ENCODE measurements at places on chromosomes 11 and 22. TPM values are rescaled to one million over a fixed set of nuclear protein-coding genes. Genes with fewer than 3 reads are reported as not detected.

DNA sequence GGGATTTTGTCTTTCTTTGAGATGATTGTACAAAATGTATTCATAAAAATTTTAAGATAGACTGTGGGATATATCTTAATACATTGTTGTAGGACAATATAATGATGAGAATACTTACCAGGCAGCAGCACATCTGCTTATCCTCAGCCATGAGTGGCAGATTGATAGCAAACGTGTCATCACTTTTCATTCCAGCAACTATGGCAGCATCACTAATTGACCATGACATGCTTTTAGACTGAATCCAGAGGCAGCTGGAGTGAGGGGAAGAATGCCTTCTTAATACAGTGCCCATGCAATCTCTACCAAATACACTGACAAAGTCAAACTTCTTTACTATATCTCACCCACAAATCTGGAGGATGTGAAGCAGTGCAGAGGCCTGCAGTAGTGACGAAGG is 755.2 kb upstream of the RAG2 start:
- DNase-seq, result no peak

- DNase-seq, result no peak
Measured at GRCh38 chr11:59598961-59599360, 16.6 kb downstream of the OSBP start.

GRCh38 chr11:102319544-102319943 is 2.3 kb downstream of the BIRC3 start:
- DNase-seq, result no peak

DNA sequence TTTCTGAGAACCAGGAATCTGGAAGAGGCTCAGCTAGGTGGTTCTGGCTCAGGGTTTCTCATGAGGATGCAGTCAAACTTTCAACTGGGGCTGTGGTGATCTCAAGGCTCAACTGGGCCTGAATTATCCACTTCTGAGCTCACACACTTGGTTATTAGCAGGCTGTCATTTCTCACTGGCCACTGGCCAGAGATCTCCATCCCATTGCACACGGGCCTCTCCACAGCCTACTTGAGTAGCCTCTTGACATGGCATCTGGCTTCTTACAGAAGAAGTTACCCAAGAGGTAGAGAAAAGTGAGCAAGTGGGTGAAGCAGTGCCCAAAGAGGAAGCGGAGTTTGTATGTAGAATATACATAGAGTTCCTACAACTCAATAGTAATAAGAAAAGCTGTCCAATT is 16.0 kb downstream of the CALCA start:
- no peak for DNase-seq

DNA sequence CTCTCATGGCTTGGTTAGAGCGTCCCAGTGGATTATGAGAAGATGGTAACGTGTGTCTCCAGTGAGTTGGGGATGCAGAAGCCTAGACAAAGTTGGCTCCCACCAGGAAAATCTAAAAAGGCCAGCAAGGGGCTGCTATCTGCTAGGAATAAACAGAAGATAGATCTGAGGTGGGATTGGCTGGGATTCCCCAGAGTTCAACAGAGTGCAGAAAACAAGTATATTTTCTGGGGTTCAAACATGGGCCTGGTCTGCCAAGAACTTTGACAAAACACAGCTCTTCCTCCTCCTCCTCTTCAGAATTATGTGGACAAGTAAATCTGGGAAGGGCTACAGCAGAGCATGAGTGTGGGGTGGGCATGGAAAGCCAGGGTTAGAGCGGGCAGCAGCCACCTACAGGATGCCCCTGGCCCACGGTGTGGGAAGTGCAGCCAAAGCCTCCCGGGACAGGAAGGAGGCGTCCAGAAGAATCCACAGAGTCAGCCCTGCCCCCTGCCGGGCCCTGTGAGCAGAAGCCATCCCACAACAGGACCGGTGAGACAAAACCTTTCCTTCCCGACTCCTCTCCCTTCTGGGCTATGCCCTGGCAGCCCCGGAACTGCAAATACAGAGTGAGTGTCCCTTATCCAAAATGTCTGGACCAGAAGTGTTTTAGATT is 67.1 kb downstream of the CD82 start:
- DNase-seq, result no peak

DNA sequence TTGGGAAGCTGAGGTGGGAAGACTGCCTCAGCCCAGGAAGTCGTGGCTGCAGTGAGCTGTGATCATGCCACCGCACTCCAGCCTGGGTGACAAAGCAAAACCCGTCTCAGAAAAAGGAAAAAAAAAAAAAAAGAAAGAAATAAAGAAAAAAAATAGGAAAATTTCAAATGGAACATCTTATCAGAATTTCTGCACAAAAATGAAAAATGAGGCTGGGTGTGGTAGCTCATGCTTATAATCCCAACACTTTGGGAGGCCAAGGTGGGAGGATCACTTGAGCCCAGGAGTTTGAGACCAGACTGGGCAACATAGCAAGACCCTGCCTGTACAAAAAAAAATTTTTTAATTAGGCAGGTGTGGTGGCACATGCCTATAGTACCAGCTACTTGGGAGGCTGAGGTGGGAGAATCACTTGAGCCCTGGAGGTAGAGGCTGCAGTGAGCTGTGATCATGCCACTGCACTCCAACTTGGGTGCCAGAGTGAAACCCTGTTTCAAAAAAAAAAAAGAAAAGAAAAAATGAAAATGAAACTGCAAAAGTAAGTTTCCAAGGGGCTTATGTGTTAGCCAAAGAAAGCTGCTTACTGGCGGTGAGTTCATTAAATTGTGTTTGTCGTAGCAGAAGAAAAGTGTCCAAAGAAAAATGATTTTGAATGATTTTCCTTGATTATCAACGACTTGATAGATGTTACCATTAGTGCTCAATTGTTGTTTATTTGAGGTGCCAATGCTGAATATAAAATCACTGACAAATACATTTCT is 7.5 kb upstream of the CRKL start:
- DNase-seq, result no peak

- no peak for DNase-seq
Measured at GRCh38 chr22:45322873-45323525, 13.3 kb downstream of the FAM118A start.

- DNase-seq, result no peak
Measured at GRCh38 chr11:112809429-112809828, 151.8 kb upstream of the NCAM1 start.

DNA sequence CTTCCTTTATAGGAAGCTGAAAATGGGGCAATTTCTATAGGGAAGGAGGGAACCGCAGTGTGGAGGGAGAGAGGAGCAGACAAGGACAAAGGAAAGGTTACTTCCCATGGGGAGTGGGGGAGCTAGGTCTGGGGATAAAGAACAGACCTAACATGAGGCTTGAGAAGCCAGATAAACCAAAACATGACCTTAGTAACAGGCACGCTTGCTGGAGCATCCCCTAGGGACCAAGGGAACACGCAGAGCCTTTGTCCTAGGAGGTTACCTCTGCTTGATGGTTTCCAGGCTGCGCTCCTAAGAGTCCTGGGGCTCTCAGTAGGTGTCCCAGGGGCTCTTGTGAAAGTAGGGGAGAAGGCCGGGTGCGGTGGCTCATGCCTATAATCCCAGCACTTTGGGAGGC is 271.4 kb upstream of the NCAM1 start:
- no peak for DNase-seq

GRCh38 chr11:76102802-76103201 is 103.5 kb downstream of the WNT11 start:
- no peak for DNase-seq

DNA sequence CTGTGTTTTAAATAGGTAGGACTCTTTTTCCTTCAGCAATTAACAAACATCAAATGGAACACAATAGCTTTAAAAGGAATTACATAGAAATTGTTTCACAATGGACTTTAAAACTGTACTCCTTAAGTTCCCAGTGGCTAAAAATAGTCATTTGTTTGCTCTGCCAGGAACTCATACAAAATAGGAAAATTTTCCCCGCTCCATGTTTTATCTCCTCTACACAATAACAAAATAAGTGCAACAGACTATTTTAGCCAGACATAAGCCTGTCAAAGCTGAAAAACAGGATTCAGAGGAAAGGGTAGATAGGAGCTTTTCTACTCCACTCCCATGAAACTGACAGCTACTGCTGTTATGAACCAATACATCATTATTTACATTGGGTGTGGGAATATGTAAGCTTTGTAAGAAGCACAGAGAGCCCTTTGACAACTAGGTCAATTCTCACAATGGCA is 90.1 kb downstream of the STK33 start:
- DNase-seq, result no peak

- no peak for DNase-seq
Measured at GRCh38 chr11:72924568-72925190, 110.5 kb downstream of the ATG16L2 start.

GRCh38 chr11:45809456-45810395 is 4.8 kb downstream of the SLC35C1 start:
- no peak for DNase-seq

GRCh38 chr11:11842421-11843008 is 743 bp downstream of the USP47 start:
- peak; percentile 41 for DNase-seq

DNA sequence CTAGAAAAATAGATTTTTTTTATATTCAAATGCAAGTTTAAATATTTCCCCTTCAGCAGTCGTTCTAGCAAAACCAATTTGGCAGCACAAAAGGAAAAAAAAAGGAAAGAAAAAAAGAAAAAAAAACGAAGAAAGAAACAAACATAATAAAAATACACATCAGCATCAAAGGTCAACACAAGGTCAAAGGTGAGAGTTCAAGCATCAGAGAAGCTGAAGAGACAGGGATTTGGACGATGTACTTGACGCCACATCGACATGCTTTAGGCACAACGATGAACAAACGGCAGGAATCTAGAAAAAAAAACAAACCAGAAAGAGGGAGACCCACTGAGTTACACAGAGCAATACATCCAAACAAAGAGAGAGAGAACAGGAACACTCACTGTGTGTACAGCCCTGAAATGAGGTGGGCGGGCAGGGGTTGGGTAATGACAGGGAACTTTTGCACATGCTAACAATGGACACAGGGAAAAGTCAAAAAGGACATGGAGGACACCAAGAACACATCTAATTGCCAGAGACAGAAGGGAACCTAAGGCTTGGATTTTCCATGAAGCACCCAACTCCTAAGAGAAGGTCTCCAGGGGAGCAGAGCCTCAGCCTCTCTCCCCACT is 19.8 kb upstream of the RAPSN start:
- no peak for DNase-seq

- no peak for DNase-seq
Measured at GRCh38 chr22:38505541-38506117, 482 bp downstream of the DDX17 start.

DNA sequence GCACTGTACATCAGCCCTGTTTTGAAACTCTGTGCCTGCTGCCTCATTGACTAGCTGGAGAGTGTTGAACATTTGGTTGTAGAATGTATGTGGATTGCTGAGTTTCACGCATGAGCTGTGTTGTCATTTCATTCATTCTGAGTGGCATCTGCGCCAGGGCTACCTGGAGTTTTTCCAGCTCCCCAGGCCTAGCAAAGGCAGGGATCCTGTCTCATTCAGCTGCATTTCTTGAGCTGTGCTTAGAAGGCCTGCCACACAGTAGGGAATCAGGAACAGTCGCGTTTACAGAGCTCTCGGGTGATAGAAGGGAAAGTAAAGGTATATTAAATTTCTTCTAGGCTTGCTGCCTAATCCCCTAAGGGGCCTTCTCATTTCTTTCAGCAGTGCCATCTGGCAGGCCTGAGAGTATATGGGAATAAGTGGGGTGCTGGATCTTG is 44.3 kb downstream of the PTPRJ start:
- no peak for DNase-seq

- DNase-seq, result no peak
Measured at GRCh38 chr11:79670882-79671281, 230.1 kb upstream of the TENM4 start.

- peak; percentile 84 for DNase-seq
Measured at GRCh38 chr11:95831198-95831883, 41.0 kb downstream of the CEP57 start.

DNA sequence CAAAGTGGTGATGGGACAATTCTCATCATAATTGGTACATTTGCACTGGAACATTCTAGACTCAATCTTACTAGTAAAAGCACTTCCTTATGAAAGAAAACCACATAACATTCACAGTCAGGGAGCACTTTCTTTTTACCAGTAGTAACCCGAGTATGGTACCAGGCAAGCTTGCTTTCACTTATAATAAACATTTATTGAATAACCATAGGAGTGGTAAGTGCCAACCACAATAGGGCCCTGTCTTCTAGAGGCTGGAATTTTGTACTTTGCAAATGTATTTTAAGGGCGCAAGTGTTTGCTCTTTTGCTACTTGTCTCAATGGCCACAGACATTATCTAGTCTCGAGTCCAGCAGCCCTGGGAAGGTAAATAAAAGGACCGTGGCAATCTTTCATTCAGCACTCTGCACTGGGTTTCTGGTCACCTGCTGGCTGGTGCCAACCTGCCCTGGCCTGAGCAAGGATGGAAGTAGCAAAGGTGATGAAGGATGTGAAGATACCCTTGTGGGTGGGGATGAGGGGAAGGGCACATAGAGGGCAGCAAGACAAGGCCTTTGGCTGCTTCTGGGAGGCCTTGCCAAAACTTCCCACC is 24.2 kb downstream of the C22orf31 start:
- DNase-seq, result no peak

GRCh38 chr11:59154610-59155009 is 12.0 kb downstream of the FAM111A start:
- no peak for DNase-seq

- DNase-seq, result no peak
Measured at GRCh38 chr11:75433443-75433842, 440 bp upstream of the KLHL35 start.

DNA sequence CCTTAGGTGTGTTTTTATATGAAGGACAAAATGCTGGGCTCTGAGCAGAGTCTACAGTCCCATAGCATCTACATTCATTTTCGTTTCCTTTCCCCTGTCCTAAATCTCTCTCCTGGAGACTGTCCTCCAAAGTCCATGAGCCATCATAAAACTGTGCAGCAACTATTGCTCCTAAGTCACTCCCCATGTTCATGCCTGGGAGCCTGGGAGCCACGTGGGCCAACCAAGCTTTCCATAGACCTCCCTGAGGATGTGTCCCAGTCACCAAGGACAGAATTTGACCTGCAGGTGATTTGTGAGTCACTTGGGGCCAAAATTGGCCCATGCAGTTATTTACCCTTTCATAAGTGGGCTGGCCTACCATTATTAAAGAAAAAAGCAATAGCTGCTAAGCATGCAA is 28.7 kb downstream of the EHF start:
- DNase-seq, result no peak

GRCh38 chr11:60905047-60905446 is 1.3 kb downstream of the PRPF19 start:
- no peak for DNase-seq

The GAB2 gene
- polyA plus RNA-seq, result 8.4 TPM

The SLC22A12 gene
- not detected for polyA plus RNA-seq

The PVALB gene
- polyA plus RNA-seq, result not detected

The OR8D1 gene
- not detected for polyA plus RNA-seq

The LZTR1 gene
- polyA plus RNA-seq, result 45.9 TPM

The CTSW gene
- 0.21 TPM for polyA plus RNA-seq

The LDHAL6A gene
- polyA plus RNA-seq, result not detected

The NAALAD2 gene
- not detected for polyA plus RNA-seq

The MPZL3 gene
- polyA plus RNA-seq, result 0.39 TPM

The VSIG10L2 gene
- not detected for polyA plus RNA-seq
